ENCODE measurements at places on chromosomes 16 and 17.

- no peak for DNase-seq
Observed at GRCh38 chr16:7843261-7843660, 510.6 kb downstream of the RBFOX1 start.

DNA sequence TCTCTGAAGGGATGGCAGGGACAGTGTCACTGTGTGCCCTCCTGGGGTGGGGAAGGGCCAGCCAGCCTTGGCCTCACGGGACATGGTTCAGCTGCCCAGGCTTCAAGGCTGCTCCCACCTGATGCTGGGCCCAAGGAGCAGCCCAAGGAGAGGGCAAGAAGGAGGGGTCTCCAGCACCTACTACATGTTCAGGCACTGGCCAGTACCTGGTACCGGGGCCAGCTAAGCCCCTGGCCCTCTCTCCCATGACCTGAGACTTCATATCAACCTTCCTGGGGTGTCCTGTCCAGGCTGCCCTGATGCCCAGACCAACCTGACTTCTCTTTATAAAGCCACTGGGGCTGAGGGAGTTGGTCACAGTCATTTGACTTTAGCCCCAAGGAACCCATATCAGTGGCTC lies 1.3 kb downstream of the USH1G start:
- DNase-seq: no peak

DNA sequence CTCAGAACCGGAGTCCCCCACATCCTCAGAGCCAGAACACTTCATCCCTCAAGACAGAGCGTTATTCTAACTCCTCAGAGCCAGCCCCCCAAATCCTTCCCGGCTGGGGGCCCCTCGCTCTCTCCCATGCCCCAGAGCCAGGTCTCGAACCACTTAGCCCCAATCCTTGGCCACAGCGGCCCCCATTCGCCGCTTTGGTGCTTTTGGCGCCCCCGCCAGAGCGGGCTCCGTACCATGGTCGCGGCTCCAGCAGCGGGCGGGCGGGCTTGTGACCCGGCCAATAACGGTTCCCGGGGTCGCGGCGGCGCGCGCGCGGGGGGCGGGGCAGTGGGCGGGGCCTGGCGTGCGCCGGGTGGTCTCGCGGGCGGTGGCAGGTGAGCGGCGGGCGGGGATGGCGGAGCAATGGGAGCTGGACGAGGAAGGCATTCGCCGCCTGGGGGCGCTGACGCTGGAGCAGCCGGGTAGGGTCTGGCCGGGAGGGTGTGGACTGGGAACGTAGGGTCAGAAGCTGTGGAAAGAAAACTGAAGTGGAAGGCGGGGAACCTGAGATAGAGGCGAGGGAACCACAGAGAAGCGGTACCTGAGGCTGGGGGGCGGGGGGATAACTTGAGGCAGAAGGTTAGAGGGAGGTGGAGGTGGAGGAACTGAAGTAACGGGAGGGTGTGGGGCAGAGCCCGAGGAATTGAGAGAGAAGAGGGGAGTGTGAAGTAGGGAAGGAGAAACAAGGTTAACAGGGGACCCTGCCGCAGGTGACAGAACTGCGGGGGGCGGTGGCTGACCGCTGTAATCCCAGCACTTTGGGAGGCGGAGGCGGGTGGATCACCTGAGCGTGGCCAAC lies at the start of the genes KCTD19 and LRRC36:
TSS of gene KCTD19 (minus strand) at position 270 of the 838 bp plus-strand sequence. CDS start at position 236, 34 bp downstream.
TSS of gene LRRC36 (plus strand) at position 344 of the 838 bp plus-strand sequence. CDS start at position 392, 48 bp downstream.
- DNase-seq: no peak

- no peak for DNase-seq
Observed at GRCh38 chr17:18177722-18178121, 5.9 kb upstream of the ALKBH5 start.

GRCh38 chr16:62014319-62014923 lies 21.8 kb downstream of the CDH8 start:
- no peak for DNase-seq

DNA sequence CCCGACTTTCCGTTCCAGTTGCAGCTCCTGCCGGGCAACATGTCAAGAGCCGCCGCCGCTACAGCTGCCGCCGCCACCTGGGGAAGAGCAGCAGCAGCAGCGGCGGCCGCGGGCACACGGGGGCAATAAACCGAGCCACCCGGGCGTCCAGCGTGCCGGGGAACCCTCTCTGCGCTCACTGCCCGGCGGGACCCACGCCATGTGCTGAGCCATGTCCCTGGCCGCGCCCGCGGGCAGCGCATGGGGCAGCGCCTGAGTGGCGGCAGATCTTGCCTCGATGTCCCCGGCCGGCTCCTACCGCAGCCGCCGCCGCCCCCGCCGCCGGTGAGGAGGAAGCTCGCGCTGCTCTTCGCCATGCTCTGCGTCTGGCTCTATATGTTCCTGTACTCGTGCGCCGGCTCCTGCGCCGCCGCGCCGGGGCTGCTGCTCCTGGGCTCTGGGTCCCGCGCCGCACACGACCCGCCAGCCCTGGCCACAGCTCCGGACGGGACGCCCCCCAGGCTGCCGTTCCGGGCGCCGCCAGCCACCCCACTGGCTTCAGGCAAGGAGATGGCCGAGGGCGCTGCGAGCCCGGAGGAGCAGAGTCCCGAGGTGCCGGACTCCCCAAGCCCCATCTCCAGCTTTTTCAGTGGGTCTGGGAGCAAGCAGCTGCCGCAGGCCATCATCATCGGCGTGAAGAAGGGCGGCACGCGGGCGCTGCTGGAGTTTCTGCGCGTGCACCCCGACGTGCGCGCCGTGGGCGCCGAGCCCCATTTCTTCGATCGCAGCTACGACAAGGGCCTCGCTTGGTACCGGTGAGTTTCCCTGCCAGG lies 604 bp downstream of the HS3ST3B1 start:
- DNase-seq: no peak

DNA sequence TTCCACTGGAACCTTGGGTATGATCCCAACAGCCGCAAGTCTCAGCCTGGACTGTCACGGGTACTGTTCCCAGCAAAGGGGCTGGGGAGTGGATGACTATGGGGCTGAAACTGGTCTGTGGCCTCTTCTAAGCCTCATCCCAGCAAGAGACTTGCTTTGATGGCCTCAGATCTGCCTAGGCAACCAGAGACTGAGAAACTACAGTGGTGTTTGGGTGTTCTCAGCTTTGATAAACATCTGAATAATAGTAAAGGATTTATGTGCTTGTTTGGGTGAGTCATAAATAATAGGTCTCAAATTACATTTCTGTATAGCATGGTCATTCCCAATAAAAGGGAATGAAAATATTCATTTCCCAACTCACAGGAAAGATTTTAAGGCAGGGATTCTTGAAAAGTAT lies 30.2 kb upstream of the ULK2 start:
- no peak for DNase-seq

- no peak for DNase-seq
Observed at GRCh38 chr17:3004925-3005324, 58.5 kb downstream of the OR1D5 start.

- DNase-seq: no peak
Observed at GRCh38 chr17:59456428-59456827, 109.0 kb upstream of the DHX40 start.

- DNase-seq: no peak
Observed at GRCh38 chr16:57786632-57787518, 15.4 kb downstream of the KIFC3 start.

DNA sequence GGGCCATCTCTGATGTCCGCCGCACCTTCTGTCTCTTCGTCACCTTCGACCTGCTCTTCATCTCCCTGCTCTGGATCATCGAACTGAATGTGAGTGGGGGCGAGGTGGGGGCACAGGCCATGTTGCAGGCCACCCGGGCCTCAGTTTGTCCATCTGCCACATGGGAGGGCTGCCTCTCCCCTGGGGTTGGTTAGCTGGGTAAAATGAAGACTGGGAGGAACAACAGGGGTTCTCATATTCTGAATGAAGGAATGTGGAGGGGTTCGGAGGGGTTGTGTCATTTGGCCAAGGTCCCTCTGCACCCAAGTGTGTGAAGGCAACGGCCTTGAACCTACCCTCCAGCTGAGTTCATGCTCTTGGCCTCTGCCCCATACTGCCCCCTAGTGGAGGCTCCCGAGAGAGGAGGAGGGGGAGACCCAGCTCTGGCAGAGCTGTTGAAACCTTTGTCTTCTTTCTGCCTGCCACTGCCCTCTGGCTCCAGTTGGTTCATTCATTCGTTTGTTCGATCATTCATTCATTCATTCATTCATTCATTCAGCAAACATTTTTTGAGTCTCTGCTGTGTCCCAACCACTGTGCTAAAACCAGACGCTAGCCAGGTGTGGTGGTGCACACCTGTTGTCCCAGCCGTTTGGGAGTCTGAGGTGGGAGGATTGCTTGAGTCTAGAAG lies 11.4 kb upstream of the TCAP start:
- DNase-seq: peak; percentile 65

DNA sequence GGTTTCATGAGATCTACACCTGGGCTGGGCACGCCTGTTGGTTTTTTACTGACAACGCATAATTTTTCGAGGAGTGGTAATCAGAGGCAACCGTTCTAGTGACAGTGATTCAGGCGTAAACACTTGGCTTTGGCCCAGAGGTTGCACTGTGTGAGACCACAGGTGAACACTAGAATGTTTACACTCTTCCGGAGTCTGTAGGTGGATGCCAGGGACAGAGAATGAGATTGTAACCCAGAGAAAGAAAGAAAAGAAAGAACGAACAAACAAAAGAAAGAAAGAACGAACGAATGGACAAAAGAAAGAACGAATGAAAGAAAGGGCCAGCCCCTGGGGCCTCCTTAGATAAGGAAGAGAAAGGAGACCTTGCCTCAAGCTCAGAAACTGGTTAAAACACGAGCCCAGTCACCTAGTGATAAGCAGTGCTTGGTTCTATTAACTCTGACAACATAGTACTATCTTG lies 113.2 kb downstream of the PRKCB start:
- DNase-seq: peak; percentile 67

DNA sequence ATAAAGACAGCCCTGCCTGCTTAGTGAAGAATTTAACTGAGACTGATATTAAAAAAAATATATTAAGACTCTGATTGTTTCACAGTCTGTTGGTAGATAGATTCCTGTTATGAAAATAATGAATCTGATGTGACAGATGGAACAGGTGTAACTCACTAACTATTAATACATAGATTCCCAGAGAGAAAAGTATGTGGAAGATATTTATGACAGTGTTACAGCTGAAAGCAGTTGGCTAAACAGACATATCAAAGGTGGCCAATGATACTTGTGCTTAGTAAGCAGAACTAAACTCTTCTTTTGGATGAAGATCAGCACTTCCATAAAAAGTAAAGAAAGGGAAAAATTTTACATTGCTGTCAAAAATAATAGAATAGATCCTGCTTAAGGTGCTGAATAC lies 598.2 kb upstream of the CA10 start:
- no peak for DNase-seq

DNA sequence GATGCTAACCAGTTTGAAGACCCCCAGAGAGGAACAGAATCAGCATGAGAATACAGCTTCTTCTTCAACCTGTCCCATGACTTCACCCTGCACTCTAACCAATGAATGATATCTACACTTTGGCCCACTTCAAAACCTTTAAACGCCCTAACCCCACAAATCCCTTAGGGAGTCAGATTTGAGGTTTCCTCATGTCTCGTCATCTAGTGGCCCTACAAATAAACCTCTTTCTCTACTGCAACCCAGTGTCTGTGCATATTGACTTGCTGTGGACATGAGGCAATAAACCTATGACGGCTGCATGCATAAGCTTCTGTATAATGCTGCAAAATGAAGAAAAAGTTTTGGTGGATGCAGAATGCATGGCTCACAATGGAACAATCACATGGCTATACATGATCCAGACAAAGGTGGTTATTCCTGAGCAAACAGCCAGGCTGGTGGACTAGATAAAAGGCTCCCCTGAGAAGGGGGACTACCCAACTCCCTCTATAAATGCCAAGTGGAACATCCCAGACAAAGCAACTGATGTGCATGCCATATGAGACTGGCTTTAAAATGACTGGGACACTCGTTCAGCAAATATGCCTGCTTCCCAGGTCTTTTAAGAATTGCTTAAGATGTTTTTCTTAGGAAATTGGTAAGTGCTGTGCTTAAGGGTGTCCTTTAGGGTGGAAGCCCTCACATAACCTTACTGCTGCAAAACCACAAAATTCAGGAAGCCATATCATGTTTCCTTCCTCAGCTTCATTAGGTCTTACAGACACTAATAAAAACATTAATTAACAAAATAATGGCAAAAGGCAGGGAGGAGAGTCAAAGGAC lies 12.2 kb downstream of the N4BP1 start:
- DNase-seq: no peak

DNA sequence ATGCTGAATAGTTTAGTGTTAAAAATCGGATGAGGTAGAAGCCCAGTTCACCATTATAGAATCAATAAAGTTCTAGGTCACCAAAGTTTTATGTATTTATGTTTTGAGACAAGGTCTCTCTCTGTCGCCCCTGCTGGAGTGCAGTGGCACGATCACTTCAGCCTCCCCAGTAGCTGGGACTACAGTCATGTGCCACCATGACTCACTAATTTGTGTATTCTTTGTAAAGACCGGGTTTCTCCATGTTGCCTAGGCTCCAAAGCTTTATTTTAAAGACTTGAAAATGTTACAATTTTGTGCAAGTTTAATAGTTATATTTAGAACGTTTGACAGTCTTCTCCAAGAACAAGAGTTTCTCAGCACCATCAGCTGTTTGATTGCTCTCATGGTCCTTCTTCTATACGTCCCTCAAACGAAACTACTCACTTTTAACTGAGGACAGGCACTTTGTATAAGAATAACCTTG lies 32.1 kb downstream of the NDE1 start:
- peak; percentile 15 for DNase-seq

DNA sequence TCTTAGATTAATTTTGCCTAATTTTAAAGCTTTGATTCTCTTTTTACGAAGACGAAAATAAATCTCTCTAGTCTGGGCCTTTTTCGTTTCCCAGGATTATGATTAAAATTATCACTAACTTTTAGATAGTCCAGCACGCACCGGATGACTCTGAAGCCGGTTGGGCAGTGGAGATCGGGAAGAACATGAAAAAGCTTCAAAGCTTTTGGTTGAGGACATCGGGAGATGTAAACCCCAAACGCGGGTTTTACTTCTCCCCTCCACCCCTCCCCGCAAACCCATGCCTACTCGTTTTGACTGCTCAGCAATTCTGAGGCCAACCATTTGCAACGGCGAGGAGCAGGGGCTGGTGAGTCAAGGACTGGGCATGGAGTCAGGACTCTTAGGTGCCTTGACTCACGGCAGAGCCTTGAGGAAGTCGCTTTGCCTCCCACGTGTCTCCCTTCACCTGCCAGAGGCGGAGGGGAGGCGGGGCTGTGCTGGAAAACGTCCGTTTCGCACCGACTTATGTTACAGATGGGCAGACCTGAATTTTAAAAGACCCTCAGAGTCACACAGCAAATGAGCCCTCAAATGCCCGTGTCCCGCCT lies 989 bp upstream of the DUSP14 start:
- peak; percentile 48 for DNase-seq

- no peak for DNase-seq
Observed at GRCh38 chr16:11418506-11418905, 73.2 kb downstream of the RMI2 start.

DNA sequence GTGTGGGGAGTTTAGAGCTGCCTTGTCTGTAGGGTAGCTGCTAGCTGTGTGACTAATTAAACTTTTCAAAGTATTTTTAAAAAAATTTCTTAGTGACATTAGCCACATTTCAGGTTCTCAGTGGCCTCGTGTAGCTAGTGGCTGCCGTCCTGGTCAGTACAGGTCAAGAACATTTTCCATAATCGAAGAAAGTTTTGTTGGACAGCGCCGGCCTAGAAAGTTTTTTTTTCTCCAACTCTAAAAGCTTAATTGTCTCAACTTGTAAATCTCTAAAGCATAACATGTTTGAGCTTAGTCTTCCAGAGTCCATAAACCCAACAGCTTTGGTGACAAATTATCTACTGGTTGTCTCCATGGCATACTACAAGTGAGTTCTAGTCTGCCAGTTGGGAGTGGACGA lies 4.3 kb downstream of the AKAP1 start:
- no peak for DNase-seq

GRCh38 chr17:2084766-2085647 lies 30.1 kb downstream of the HIC1 start:
- no peak for DNase-seq

- DNase-seq: no peak
Observed at GRCh38 chr16:89320782-89321501, 103.4 kb downstream of the ZNF778 start.
